Activated CD4-positive, alpha-beta T cell treated with anti-CD3 and anti-CD28 coated beads for 4 hours (primary cell): ENCODE measurements at places on chromosomes 16 and 17.

- no peak for DNase-seq
These were observed 258.6 kb upstream of the FOXF1 start for GRCh38 chr16:86251682-86252081.

DNA sequence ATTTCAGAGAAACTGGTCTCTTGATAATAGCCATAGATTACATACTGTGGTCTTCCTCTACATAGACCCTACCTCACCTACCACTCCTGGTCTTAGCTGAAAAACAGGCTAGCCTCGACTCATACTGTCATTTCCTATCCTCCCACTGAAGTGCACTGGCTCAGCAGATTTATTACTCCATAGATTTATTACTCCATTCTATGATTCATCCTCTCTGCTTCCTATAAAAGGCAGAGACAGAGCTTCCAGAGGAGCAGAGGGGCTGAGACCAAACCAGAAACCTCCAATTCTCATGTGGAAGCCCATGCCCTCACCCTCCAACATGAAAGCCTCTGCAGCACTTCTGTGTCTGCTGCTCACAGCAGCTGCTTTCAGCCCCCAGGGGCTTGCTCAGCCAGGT is at the start of gene CCL7:
Gene CCL7, plus strand, starts transcription at position 253 of the 400 bp plus-strand sequence. Its CDS starts 70 bp downstream, at position 323.
- DNase-seq = no peak

DNA sequence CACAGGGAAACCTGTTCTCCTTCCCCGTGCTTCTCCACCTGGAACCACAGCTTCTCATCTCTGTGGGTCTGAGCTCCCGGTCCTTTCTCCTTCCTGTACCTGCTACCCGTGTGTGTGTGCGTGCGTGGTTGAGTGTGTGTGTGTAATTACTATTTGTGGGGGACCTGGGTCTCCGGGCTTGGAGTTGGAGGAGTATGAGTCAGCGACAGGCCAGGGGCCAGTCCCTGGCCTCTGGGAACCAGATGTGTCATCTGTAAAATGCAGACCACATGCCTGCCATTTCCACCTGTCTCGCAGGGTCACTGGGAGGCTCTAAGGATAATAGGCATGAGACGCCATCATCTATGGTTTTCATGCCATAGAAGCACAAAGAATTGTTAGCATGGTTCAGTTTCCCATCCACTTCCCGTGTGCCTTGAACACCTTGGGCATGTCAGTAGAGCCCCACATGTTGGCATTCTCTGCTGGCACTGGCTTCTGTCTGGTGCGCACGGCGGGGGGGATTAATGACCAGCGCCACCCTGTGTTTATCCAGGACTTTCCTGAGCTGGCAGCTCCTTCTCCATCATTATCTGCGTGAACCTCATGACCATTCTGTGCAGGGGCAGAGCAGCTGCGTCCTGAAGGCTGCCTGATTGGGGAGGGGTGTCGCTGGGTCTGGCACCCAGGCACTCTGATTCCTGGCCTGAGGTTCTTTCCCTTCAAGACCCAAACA is 1.5 kb downstream of the ZNF205 start:
- DNase-seq = no peak

GRCh38 chr17:15262291-15263205 is 2.6 kb downstream of the PMP22 start:
- no peak for DNase-seq

GRCh38 chr17:39889200-39889599 is 21.2 kb downstream of the ZPBP2 start:
- DNase-seq = no peak

GRCh38 chr16:86343796-86344585 is 166.3 kb upstream of the FOXF1 start:
- no peak for DNase-seq

DNA sequence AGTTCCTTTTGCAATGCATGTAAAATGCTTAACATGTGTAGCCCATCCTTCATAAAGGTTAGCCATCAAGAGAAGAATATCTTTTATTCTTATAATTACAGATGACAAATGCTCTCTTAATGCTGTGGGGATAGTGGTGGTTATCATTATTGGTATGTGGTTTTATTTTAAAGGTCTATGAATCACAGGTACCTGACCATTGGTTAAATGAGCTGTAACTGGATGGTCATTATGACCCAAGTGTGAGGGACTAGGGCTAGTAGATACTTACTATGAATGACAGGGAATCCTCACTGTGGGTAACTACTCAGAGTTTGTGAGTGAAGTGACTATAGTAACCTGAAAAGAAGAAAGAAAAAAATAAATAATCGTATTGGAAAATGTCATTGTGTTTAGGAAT is 78.8 kb downstream of the CDRT15 start:
- DNase-seq = no peak

DNA sequence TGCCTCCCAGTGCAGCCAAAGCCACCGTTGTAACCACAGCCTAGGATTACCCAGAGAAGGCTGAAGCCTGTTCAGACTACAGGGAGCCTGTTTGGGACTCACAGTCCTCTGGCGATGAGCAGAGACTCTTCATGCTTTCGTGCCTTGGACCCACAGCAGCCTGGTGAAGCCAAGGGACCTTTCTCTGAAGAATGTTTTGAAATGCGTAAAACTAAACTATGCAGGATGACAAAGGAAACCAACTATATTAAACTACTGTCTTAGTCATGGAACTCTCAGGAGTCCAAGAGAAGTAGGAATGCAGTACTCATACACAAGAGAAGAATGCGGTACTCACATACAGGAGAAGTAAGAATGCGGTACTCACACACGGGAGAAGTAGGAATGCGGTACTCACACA is 20.9 kb downstream of the ABR start:
- DNase-seq = no peak

DNA sequence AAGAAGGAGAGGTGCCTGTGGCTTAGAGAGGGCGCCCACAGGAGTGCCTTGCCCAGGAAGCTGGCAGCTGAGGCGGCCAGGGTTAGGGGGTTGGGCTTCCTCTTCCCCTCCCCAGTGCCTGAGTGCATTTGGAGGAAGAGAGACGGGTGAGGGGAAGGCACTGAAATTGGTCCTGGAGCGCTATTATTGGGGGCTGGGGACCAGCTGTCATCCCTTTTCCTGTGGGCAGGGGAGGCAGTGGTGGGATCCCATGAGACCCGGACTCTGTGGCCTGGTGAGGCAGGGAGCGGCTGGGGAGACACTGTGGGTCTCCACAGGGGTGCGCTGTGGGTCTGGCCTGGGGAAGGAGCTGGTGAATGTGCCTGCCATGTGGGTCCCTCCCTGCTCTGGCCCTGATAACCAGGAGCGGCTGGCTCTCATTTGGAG is 259.7 kb downstream of the SEC14L1 start:
- DNase-seq = peak; percentile 81

DNA sequence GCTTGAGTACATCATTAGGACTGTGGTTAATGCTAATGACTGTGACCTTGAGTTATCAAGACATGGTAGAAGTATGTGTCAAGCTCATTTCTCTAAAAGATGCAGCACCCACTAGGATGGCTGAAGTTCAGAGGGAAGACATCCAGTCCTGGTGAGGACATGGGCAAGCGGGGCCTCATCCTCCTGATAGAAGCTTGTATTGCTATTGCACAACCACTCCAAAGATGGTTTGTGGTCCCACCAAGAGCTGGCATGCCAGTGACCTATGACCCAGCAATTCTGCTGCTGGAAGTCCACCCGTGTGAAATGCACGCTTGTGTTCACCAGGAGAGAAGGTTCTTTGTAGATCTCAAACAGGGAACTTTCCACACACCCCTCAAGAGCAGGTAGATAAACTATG is 14.2 kb downstream of the SOX8 start:
- DNase-seq = no peak

GRCh38 chr16:64872101-64872500 is 249.8 kb downstream of the CDH11 start:
- DNase-seq = no peak

GRCh38 chr16:89319886-89320781 is 102.6 kb downstream of the ZNF778 start:
- no peak for DNase-seq
